ENCODE measurements at places on chromosomes 6 and 20.
A peak's percentile ranks its signal among the peaks of the same experiment; 100 is the strongest.

DNA sequence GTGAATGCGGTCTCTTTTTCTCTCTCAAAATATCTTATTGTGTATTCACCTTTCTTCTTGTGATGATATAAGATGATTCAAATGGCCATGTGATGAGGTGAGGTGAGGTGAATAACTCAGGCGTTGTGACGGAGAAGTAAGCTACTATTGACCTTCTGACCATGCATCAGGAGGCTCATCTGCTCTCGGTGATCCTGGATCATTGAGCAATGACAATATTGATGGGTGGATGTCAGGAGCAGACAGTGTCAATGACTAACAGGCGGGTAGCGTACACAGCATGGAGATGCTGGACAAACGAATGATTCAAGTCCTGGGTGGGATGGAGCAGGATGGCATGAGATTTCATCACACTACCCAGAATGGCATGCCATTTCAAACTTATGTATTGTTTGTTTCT lies 119.6 kb downstream of the PXDC1 start:
- no peak for DNase-seq

- DNase-seq, result no peak
Measured at GRCh38 chr20:40218971-40219370, 470.1 kb downstream of the MAFB start.

DNA sequence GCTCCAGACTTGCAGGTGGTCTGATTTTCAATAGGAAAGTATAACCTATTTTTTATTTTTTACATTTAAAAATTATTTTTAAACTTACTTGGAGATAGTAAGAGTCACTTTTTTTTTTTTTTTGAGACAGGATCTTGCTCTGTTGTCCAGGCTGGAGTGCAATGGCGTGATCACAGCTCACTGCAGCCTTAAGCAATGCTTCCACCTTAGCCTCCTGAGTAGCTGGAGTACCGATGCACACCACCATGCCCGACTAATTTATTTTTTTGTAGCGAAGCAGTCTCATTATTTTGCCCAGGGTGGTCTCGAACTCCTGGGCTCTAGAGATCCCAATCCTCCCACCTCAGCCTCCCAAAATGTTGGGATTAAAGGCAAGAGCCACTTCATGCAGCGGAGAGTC lies 84.8 kb upstream of the RALY start:
- DNase-seq, result no peak

DNA sequence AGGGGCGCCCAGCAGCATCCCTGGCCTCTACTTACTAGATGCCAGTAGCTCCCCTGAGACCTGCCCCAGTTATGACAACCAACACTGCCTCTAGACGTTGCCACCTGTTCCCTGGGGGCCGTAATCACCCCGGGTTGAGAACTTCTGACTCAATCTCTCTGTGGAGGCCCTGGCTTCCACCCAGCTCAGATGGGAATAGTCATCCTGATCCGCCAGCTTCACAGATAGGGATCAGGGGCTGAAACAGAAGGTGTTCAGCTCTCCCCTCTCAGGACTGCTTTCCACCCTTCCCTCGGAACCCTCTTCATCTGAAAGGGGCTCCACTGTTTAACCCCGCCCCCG lies 3.3 kb downstream of the CAPN11 start:
- DNase-seq, result no peak

GRCh38 chr6:21653905-21654304 lies 60.4 kb downstream of the SOX4 start:
- DNase-seq, result no peak

DNA sequence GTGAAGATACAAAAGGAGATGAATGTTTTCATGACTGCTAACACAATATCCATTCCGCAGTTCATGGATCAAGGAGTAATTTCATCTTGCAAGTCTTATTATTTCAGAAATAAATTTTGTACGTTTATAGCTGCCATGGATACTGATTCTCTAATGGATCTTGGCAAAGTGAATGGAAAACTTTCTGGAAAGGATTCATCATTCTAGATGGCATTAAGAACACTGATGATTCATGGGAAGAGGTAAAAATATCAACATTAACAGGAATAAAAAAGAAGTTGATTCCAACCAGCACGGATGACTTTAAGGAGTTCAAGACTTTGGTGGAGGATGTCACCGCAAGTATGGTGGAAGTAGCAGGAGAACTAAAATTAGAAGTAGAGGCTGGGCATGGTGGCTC lies 2.8 kb downstream of the HUS1B start:
- DNase-seq, result no peak

GRCh38 chr20:13525225-13525940 lies 113.3 kb downstream of the TASP1 start:
- DNase-seq, result no peak

DNA sequence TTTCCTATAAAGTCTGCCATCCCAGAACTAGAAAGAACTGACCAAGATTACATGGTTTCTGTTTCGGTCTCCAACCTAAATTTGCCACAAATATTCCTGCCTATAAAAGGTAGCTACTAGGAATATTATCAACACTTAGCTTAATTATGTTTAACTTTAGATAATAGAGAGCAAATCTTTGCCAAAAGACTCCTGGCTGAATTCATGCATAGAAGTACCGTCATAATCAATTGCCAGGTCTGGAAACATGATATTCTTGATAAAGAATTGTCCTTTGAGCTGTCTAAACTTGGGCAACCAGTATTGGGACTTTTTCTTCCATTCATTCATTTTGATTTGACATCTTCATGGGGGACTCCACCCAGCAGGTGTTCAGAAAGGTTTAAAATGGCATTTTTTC lies 22.4 kb downstream of the CALHM6 start:
- no peak for DNase-seq

GRCh38 chr6:4994741-4995140 lies 9.1 kb downstream of the RPP40 start:
- DNase-seq, result no peak

- no peak for DNase-seq
Measured at GRCh38 chr20:57566803-57567459, 6.0 kb downstream of the PCK1 start.

DNA sequence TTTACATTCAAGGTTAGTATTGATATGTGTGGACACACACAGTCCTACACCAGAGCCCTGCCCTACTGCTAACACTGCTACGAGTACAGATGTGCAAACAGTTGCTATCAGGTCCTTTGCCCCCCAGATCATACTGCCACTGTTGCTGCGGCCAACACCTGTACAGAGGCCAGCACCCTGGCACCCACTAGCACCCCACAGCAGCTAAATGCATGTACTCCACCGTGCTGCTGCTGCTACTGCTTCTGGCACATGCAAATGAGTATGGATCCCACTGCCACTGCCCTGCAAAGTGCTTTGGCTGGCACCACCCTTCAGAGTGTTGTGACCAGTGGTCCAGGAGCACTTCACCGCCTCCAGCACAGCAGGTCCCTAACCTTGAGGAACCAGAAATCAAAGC lies 621.9 kb downstream of the GRIK2 start:
- DNase-seq, result no peak

GRCh38 chr6:110512991-110513390 lies 36.6 kb upstream of the SLC22A16 start:
- no peak for DNase-seq

DNA sequence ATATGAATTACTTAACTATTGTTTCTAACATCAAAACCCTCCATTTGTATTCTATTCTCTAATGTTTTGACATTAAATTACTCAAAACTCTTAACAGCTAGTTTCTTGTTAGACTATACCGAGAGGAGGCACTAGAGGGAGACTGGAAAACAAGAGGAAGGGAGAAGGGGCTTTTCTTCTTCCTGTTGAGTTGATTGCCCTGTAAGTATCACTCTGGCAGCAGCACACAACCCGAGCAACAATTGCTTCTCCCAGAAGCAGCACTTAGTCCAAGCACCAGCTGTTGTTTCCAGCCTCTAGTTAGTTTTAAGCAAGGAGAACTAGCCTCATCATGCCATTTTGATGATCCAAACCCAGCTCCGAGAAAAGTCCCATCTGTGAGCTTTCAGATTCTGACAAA lies 603.8 kb downstream of the PRKN start:
- no peak for DNase-seq

DNA sequence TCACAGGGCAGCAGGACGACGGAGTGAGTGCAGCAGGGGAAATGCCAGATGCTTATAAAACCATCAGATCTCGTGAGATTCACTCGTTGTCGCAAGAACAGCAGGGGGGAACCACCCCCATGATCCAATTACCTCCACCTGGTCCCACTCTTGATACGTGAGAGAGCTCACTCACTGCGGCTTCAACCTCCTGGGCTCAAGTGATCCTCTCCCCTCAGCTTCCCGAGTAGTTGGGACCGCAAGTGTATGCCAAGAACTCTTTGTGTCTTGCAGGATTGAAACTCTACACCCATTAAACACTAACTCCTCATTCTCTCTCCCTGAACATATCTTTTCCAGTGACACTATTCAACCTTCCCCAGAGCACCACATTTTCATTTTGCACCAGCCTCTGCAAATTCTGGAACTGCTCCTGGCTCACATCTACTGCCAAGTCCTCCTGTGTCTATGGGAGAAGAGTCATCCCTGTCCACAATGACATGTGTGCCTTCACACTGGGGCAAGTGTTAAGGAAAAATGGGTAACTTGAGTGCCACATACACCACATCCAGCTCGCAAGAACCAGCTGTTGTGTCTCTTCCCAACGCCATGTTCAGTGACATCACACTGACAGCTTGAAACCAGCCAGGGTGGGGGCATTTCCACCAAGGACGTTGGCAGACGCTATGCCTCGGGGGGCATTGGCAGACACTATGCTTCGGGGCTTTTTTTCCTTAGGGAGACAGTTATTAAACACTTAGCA lies 14.7 kb upstream of the TAF4 start:
- no peak for DNase-seq

GRCh38 chr6:32317541-32317940 lies 54.2 kb downstream of the TSBP1 start:
- no peak for DNase-seq

DNA sequence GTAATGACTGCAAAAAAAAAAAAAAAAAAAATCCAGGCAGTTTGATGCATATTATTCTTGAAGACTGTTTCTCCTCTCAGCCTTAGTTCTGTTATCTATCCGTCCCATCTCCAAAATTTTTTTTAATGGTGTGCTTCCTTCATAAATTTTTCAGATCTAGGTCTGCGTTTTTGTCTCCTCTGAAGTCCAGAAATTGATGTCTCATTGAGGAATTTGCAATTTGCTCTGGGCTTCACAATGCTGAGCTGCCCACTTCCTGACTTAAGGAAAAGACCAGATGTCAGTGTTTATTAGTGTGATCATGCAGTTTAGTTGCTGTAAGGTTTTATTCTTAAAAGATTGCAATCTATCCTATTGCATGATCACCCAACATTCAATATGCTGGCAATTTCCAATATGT lies 297.6 kb downstream of the ZNF217 start:
- no peak for DNase-seq

- no peak for DNase-seq
Measured at GRCh38 chr6:157905590-157906342, 75.9 kb upstream of the SYNJ2 start.

DNA sequence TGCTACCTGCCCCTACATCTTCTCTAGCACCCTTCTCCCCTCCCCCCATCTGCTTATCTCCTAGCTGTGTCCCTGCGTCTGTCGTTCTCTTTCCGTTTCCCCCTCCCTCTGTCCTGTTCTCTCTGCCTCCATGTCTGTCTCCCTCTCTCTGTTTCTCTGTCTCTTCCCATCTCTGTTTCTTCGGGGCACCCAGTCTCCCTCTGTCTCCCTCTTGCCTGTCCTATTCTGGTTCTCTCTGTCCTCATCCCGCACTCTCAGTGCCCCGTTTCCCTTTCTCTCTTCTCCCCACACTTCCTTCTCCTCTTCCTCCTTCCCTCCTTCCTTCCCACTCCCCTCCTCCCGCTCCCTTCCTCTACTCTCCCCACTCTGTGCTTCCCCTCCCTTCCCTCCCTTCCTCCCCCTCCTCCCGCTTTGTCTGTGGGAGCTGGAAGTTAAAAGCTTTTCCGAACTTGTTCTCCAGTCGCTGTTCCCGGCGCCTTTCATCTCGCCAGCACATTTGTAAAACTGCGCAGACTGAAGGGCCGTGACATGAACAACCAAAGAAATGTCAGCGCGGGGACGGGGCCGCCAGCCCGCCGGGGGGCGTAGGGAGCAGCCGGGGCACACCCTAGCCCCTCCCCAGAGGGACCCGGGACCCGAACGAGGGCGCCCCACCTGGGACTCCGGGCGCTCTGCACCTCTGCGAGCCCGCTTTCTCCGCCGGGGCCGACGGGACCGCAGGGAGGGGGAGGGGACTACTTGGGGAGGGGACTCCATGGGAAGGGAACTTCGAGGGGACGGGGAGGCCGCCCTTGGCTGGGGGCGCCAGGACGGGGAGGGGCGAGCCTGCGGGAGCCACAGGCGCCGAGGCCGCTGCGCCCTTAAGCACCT lies 4.0 kb upstream of the CDH22 start:
- DNase-seq, result peak; percentile 19

DNA sequence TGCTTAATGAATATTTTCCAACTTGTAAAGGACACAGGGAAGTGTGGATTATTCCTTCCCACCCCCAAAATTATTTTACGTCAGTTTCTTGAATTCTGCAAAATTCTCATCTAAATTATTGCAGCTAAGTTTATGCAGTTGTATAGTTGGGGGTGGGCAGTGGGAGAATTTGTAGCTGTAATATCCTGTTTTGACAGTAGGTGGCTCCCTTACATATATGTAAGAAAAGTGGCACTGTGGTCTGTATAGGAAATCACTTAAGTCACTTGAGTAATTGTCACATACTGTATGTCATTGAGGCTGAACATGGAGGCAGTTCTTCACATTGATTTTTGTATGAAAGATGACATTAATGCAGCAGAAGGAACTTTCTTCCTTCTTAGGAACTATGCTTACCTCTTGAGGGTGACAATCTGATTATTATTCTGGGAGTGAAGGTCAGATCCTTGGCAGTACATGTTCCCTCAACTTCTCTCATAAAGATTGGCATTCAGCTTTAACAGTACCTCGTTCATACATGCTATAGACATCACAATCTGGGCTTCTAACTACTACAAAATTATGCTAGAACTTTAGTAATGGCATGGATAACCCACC lies 14.6 kb upstream of the CFAP206 start:
- DNase-seq, result peak; percentile 56

GRCh38 chr6:134289204-134289575 lies 28.7 kb downstream of the SGK1 start:
- DNase-seq, result no peak

DNA sequence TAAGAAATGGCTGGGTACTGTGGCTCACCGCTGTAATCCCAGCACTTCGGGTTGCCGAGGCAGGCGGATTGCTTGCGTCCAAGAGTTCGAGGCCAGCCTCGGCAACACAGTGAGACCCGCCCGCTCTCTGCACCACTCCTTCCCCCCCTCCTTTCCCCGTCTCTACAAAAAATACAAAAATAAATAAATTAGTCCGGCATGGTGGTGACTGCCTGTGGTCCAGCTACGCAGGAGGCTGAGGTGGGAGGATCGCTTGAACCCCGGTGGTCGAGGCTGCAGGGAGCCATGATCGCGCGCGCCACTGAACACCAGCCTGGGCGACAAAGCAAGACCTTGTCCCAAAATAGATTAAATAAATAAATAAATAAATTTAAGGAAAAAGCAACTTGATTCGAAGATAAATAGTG lies 448 bp upstream of the RNF114 start:
- DNase-seq, result no peak

GRCh38 chr6:11918739-11919605 lies 93.1 kb upstream of the HIVEP1 start:
- DNase-seq, result no peak

GRCh38 chr20:1623501-1624205 lies 3.8 kb upstream of the SIRPB1 start:
- DNase-seq, result no peak

GRCh38 chr20:41618807-41619311 lies 682 bp upstream of the CHD6 start:
- peak; percentile 6 for DNase-seq
